ENCODE measurements at places on chromosomes 7 and 10.

- no peak for ATAC-seq
These were observed 254.3 kb upstream of the LRRTM3 start for GRCh38 chr10:66671562-66671961.

- no peak for ATAC-seq
These were observed 219.8 kb downstream of the HECW1 start for GRCh38 chr7:43332193-43332796.

GRCh38 chr10:78685466-78686103 lies 383.2 kb upstream of the ZMIZ1 start:
- no peak for ATAC-seq

GRCh38 chr10:46538717-46539426 lies 17.6 kb downstream of the GPRIN2 start:
- no peak for ATAC-seq

DNA sequence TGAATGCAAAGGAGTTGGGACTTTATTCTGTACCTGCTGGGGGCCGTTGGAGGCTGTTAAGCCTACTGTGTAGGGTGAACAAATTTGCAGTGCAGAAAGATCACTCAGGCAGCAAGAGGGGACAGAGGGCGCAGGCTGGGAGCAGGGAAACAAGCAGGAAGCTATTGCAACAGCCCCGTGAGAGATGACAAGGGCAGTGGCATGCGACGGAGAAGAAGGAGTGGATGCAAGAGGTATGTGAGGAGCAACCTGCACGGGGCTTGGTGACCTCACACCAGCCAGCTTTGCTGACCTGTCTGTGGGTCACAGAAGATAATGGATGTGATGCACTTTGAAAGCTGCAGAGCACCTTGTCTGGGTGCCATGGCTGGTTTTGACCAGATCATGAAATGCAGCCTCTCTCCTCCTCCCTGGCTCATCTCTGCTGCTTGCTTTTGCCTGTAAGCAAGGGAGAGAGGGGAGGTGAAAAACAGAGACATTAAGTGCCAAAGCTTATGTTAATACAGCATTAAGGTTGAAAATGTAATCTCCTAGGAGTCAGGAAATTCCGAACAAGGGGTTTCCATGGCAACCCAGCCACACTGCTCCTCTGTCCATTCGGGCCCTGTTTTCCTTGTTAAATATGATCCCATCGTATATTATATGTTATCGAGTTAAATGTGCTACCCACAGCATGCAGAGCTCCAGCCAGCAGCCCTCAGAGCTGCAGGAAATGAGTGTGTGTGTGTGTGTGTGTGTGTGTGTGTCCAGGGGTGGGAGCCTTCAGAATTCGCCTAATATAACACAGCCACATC lies 314.3 kb upstream of the ZMIZ1 start:
- ATAC-seq, result peak; percentile 65

- no peak for ATAC-seq
These were observed 21.8 kb downstream of the SLC13A4 start for GRCh38 chr7:135706038-135706742.

DNA sequence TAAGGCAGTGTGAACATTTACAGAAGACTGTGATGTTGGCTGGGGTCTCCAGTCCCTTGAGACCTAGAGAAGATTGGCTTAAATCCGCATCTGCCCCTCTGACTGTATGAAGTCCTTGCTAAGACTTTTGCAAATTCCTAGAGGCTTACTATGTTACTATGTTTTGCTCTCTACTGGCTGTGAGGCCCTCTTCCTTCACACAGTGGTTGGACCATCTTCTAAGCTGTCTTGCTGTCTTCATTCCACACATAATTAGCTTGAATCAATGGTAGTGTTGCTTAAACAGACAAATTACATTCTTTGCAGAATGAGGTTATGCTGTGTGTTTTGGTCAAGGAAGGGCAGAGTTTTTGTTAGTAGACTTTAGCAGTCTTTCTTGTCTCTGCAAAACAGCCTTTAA lies 658.0 kb downstream of the TYW1 start:
- no peak for ATAC-seq

DNA sequence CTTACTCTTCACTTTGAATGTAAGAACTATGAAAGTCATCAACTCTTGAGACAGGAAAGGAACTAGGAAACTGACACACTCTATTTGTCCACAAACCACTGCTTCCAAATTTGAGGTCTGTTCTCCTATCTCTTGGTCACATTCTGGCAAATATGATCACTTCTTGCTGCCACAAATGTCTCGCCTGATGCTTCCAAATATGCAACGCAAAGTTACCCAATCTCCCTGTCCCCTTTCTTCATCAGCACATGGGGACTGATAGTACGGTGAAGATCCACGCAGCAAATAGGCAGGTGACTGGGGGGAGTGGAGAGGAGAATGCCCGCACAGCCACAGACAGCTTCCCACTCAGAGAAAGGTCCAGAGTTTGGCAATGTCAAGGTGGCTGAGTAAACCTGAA lies 92.6 kb upstream of the TCF7L2 start:
- no peak for ATAC-seq

DNA sequence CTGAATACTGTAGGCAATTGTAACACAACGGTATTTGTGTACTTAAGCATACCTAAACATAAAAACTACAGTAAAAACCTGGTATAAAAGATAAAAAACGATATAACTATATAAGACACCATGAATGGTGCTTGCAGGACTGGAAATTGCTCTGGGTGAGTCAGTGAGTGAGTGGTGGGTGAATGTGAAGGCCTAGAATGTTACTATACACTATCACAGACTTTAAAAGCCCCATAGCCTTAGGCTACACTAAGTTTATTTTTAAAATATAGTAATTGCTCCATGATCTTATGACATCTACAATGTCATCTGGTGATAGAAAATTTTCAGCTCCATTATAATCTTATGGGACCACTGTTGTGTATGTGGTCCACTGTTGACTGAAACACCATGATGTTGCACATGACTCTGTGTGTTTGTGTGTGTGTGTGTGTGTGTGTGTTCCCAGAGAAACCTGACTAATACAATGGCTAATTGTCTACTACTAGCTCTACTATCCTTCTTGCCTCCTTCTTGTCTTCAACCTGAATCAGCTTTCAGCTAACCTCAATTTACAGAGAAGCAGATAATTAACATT lies 27.6 kb upstream of the PRPF18 start:
- ATAC-seq, result no peak

DNA sequence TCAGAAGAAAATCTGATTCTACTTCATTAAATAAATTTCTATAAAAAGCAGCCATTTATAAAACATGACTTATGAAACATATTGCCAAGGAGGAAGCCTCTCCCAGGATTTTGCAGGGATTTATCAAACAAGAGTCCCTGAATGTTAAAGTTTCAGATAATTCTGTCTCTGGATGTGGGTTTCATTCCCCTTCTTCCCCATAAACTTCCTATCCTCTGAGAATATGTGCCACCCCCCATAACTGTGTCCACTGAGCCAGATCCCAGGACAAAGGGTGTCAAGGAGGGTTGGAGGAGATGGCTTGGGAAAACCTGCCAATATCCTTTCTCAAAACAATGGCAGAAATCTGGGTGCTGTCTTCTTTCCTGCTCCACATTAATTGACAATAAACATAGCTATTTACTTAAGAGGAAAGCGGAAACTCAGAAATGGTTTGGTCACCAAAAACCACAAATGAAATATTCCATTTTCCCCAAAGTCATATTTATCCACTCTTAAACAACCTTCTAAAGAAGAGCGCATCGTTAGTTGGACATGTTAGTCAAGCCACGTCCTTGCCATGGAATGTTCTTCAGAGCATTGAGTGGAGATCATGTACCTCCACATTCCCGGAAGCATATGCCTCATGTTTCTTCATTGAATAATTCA lies 54.3 kb upstream of the AKR1E2 start:
- ATAC-seq, result peak; percentile 72

DNA sequence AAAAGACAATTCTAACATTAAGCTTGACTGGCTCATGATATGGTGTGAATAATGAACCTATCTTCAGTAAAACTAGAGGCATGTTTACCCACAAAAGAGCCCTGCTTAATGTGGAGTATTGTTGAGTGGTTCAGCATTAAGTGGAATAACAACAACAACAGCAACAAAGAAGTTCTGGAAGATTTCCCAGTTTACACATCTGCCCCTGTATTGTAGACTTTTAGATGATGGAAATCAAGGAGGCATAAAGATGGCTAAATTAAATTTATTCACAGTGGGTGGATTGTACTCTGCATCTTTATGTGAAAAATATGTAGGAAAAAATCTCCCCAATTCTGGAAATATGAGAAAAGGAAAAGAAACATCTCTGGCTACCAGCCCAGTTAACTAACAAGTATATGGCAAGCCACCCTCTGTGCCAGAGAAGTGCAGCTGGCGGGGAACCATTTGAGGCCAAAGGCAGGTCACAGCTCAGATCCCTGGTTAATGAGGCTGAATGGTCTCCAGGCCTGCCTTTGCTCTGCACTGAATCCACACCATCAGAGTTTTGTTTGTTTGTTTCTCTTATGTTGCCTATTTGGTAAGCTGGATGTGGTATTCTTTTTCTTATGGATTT lies 186.0 kb downstream of the SEMA3D start:
- peak; percentile 81 for ATAC-seq

- no peak for ATAC-seq
These were observed 171.5 kb downstream of the PARD3 start for GRCh38 chr10:34643620-34644019.

GRCh38 chr10:15027741-15028140 lies 16.0 kb upstream of the OLAH start:
- no peak for ATAC-seq

- no peak for ATAC-seq
These were observed 243.0 kb downstream of the PLXDC2 start for GRCh38 chr10:20059084-20059835.

DNA sequence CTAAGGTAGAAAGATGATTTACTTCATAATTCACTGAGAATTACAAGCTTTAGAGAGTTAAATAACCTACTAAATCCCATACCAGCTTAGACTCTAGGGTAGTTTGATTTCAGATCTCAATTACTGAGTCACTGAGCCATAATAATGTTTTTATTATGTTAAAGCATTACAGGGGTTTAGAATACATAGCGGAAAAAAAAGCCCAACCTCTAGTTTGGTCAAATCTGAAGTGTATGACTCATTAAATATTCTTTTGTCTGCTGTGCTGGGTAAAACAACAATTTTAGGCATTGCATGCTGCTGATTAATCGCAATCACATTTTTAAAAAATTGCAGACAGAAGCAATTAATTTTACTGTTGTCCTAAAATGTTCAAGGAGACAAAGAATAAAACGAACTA lies 48.5 kb downstream of the MALRD1 start:
- no peak for ATAC-seq

GRCh38 chr7:78080811-78081210 lies 282.2 kb downstream of the PHTF2 start:
- ATAC-seq, result no peak

DNA sequence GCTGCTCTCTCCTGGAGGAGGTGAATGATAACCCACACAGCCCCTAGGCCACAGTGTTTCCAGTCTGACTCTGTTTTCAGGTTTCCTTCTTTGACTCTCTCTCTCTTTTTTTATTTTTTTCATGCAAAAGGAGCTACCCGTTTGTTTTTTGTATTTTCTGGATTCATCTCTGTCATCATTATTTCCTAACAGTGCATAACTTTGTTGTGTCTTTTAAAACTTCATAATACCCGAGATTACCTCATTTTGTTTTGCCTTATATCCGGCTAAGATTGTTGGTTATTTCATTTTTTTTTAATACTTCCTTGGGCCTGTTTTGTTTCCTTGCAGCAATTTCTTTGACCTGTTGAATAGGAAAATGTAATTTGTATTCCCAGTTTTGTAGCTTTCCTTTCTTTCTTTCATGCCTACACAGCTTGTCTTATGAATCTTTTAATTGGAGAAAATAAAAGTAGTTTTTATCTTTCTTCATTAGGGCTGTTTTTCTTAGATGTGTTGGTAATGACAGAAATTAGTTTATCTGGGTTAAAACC lies 72.5 kb downstream of the SPAG6 start:
- no peak for ATAC-seq

DNA sequence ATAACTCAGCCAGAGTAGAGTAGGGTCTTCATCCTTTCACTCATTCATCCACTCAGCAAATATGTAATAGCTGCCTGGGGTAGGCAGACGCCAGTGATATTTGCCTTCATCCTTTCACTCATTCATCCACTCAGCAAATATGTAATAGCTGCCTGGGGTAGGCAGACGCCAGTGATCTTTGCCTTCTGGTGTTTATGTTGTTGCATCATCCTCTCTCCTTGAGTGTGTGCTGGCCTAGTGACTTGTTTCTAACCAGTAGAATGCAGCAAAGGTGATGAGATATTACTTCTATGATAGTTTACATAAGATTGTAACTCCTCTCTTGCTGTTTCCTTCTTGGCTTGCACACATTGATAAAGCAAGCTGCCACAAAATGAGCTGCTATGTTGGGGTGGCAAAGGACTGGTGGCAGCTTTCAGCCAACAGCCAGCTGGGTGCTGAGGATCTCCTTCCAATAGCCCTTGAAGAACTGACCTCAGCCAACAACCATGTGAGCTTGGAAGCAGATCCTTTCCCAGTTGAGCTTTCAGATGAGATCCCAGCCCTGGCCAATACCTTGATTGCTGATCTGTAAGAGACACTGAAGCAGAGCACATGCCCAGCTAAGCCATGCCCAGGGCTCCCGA lies 23.2 kb upstream of the MTPN start:
- ATAC-seq, result no peak

DNA sequence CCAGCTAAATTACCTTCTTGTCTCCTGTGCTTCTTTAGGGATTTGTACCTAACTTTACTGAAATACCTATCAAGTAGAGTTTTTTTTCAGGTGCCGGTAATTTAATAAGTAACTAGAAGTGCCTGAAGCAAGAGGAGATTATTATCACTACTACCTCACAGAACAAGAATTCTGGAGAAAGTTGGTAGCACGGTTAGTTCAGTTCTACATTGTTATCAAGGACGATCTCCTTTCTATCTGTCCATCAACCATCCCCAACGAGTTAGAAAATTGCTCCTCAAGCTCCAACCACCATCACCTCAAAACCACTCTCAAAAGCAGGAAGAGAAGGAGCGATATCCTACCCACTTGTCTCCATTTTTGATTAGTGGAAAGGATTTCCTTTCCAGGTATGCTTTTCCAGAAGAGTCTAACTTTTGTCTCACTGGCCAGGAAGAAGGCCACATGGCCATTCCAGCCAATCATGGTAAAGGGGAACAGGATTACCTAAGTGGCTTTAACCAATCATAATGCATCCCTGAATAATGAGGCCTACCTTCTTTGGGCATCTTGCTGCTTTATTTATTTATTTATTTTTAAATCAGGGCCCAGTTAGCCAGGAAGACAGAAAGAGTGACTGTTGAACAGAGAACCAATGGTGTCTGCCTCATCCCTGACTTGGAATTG lies 265.2 kb downstream of the SNX13 start:
- no peak for ATAC-seq

GRCh38 chr7:45915606-45916005 lies 5.5 kb downstream of the IGFBP3 start:
- no peak for ATAC-seq

All from SK-N-SH treated with all-trans-retinoic acid at 6 μM for 48 hours (cell line).